DMS 273 treated with DMSO at 0.1 percent for 48 hours (cell line): ENCODE measurements at places on chromosomes 12 and 14.

DNA sequence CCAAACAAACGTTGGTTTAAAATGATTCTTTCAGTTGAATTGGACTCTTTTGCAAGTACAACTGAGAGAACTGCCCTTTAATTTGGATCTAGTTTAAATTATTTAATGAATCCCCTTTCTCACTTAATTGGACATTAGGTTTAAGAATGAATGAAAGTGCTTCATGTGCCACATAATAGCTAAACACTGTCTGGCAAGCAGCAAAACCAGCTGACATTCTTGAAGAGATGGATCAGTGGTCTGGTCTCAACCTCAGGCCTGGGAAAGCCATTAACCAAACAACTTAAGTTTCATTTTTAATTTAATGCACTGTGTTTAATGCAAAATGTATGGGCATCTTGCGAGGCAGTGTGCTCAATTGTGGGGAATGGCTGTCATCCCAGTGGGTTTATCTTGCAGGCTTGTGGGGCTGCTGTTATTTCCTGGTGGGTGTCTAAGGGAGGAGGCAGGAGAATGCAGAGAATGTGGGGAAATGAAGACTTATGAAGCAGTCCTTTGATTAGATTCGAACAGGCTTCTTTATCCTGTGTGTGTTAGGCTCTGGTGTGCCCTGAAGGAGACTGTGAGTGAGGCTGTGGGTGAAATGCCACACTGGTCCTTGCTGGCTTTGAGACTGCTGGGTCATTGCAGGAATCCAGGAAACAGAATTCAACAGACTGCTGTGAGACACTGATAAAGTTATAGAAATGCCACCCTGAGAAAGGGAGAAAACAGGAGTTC lies 144.1 kb upstream of the PELI2 start:
- no peak for DNase-seq

DNA sequence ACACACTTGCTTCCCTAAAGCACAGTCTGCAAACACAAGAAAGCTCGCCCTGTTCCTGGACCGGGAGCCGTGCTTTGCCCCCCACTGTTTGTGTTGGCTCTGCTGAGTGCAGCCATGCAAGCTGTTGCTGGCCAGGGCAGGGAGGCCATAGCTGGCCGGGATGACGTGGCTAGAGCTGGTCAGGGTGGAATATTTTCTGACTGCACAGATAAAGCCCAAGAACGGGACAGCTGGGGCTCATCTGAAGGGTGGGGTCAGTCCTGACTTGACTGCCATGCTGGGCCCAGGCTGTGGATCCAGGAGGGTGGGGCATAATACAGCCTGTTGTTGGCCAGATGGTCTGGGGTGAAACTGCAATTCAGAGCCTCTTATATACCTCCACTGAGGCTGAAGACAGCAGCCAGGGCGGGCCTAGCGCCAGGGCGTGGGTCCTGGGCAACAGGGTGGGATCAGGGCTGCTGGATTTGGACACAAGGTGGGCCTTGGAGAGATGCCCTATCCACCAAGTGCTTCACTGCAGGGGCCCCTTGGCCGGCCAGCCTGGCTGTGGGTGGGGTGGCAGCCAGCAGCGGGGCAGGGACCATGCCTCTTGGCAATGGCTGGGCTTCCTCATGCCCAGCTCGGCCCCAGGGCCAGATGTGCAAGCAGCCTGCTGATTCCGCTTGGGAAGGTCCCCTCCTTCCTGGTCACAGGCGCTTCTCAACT lies 14.8 kb downstream of the KMT5A start:
- peak; percentile 87 for DNase-seq

DNA sequence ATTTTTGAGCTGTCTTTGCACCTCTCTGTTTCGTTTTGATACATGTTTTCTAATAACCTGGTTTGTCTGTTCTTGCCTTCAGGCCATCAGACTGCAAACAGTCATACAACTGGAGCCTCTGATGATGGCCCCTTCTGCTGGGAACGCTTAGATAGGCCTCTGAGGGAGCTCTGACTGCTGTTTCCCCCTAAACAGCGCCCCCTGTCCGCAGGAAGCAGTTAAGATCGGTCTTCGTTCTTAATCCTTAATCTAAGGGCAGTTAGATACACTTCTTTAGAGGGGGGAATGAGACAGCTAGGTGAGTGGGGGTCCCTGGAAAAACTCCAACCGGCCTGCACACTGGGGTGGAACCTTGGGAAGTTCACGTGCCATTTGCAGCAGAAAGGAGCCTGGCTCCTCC lies 1338.8 kb upstream of the SEL1L start:
- DNase-seq = no peak

DNA sequence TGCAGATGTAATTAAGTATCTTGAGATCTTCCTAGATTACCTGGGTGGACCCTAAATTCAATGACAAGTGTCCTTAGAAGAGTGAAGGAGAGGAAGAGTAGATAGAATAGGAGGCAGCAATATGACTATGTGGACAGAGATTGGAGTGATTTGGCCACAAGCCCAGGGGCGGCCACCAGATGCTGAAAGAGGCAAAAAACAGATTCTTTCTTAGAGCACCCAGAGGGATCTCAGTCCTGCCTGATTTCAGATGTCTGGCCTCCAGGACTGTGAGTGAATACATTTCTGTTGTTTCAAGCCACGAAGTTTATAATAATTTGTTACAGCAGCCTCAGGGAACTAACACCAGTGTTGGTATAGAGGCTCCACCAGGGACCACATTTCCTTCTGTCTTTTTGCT lies 67.3 kb downstream of the DACT1 start:
- DNase-seq = no peak

DNA sequence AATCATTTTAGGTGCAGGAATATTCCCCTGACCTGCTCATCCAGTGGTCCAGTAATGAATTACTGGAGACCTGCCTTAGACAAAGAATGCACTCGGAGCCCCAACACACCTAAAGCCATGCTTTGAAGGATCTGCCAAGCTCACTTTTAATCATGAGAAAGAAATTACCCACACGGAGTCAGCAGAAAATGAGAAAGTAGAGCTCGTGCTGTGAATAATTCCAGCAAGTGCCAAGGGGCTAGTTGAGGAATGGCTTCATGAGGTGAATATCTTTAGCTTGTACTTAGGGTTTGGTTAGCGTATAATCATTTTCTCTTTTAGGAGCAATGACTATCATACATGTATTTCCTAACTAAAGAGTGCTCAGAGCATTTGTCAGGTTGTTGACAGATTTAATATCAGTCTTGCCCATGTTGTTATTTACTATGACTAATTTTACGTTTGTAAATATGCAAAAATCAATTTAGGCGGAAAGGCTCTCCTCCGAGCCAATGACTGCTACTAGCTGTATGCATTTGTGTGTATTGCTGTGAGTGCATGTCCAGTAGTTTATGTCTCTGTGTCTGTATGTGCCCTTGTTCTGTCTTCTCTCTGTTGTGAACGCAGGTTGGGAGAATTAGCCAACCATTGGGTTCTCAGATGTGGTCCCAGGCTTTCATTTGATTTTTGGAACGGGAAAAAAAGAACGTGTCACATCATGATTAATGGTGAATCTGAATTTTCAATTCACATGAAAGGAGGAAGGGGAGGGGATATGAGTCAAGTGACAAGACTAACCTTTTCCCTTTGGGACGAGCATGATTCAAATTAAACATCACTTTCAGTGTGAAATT lies 98.4 kb downstream of the RMST start:
- DNase-seq = no peak

- no peak for DNase-seq
These were observed 32.2 kb downstream of the SH2B3 start for GRCh38 chr12:111437816-111438454.

DNA sequence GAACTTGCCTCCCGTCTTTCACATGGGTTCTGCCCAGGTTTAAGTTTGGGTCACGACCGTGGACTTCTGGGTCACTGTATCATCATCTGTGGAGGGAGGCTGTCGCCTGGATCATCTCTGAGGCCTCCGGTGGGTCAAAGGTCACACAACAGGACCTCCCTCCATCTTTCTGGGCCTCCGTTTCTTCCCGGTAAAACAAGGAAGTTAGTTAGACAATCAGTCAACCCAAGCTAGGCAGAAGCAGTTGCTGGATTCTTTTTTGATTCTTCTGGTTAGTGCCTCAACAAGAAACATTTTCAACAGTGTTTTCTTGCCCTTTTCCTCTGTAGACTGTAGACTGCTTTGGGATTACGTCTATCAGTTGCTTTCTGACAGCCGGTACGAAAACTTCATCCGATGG lies 186.6 kb upstream of the BCL2L14 start:
- no peak for DNase-seq

DNA sequence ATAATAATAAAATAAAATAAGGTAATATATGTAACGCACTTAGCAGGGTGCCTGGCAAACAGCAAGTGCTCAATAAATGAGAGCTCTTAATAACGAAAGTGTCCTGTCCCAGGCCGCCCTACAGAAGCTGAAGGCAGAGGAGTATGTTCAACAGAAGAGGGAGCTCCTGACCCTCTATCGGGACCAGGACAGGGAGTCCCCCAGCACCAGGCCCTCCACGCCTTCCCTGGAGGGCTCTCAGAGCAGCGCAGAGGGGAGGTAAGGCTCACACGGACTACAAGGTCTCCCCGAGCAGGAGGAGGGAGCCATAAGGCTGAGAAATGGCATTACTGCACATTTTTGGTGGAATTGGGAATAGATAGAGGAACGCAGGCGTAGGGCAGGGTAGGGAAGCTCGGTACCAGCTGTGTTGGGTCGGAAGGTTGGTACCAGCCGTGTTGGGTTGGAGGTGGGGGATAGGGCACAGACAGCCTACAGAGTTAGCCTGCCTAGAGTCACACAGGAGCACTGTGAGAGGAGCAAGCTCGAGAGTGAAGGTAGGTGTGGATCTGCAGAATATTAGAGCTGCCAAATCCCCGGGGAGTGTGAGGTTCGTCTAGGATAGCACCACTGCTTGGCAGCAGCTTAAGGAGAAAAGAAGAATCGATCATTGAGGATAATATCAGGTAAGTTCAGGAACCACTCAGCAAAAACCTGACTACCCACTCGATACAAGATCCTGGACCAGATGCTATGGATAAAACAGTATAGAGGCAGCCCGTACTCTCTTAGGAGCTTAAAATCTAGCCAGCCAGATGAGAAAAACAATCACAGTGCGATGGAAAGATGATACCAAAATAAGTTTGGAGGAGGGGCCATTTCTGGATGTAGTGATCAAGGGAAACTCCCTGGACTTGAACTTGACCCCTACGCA lies 15.3 kb downstream of the TNFRSF1A start:
- DNase-seq = no peak

- DNase-seq = no peak
These were observed 225.0 kb upstream of the G2E3 start for GRCh38 chr14:30333934-30334333.

- no peak for DNase-seq
These were observed 76.1 kb upstream of the TMEM263 start for GRCh38 chr12:106879612-106880011.

DNA sequence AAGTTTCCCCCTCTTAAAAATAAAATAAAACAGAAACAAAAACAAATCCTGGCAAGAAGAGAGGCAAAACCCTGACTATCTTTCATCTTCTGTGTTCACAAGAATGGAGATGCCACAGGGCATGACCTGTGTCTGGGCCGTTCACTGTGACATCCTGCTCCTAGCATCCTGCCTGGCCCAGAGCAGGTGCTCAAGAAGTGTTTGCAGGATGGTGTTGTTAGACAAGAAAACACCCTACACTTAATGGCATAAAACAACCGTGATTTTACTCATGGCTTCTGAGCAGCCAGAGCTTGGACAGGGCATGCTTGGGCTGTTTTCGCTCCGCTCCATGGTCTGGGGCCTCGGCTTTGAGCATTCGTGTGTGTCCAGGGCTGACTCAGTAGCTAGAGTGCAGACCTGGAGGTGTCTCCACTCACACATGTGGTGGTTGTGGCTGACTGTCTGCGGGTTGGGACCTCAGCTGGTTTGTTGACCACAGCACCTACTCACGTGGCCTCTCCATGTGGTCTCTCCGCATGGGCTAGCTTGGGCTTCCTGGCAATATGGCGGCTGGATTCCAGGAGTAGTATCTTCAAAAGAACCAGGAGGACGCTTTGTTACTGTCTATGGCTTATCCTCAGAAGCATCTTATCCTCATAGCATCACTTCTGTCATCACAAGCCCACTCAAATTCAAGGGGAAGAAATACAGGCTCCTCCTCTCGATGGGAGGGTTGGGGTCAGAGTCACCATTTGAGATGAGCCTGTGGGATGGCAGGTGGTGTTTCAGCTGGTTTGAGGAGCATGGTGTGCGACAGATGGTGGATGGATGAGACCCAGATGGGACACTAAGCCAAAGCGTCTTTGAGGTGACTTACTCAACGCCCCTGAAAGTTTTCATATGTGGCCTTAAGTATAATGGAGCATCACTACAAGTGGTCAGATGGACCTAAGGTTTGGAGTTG lies 33.2 kb upstream of the FZD10 start:
- no peak for DNase-seq

DNA sequence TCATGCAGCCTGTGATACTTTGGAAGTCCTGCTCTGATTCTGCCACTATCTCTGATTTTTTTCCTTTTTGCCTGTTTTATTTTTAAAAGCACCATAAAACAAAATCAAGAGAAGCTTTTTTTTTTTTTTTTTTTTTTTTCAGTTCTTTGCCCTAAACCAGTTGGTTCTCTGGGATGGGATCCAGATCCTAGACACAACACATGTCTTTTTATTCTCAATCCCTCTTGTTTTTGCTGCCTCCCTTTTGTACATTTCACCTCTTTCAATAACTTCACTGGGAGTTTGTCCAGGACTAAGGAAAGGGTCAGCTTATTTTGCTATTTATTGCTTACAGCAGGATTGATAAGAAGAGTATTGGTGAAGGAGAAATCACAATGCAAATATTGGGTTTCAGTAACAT lies 139.4 kb downstream of the GRIP1 start:
- no peak for DNase-seq

- no peak for DNase-seq
These were observed 46.0 kb downstream of the FGD4 start for GRCh38 chr12:32445356-32445755.

GRCh38 chr12:9973949-9974348 lies 2.7 kb downstream of the CLEC12A start:
- DNase-seq = no peak

- DNase-seq = no peak
These were observed 16.9 kb downstream of the ETV6 start for GRCh38 chr12:11666131-11667050.

DNA sequence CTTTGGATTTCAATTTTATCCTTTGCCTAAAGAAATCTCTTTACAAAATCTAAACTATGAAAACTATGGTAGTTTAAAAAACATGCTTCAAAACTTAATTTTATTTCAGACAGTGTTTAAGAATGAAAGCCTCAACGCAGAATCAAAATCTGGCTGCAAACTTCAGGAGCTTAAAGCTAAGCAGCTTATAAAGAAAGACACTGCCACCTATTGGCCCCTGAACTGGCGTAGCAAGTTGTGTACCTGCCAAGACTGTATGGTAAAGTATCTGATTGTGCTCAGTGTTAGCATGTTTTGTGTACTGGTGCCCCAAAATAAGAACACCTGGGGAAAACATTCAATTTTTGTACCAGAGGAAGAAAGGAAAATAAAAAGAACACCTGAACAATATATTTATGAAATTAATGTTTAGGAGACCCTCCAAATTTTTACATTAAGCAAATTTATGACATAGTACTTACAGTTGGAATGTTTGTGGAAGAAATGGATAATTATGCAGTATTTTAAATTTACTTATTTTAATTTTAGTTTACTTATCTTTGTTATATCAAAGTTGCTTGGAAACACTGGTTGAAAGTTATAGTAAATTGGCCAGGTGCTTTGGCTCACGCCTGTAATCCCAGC lies 12.2 kb downstream of the UBR7 start:
- no peak for DNase-seq
